ENCODE measurements at places on chromosomes 16 and 17.
A peak's percentile ranks its signal among the peaks of the same experiment; 100 is the strongest.

GRCh38 chr17:18039535-18040260, 490 bp downstream of the GID4 start:
- no peak for DNase-seq

GRCh38 chr17:66673668-66674276, 161.1 kb upstream of the CACNG5 start:
- peak; percentile 56 for DNase-seq

GRCh38 chr17:49494399-49494985, 601 bp upstream of the NGFR start:
- DNase-seq = no peak

DNA sequence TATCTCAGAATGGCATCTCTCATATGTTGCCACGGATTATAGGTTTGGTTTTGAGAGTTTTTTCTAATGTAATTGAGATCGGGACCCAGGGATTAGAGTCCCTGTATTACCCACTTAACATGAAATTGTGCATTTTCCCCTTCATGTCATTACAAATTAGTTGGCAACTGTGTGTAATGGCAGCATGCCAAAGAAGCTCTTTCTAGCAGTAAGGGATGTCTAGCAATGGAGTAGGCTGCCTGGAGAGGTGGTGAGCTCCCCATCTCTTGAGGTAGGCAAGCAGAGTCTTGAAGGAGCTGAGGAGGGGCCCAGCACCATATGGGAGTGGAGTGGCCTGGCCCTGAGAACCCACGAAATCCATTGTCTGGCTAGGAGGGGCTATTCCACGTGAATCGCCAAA, 10.0 kb upstream of the KATNB1 start:
- DNase-seq = no peak

DNA sequence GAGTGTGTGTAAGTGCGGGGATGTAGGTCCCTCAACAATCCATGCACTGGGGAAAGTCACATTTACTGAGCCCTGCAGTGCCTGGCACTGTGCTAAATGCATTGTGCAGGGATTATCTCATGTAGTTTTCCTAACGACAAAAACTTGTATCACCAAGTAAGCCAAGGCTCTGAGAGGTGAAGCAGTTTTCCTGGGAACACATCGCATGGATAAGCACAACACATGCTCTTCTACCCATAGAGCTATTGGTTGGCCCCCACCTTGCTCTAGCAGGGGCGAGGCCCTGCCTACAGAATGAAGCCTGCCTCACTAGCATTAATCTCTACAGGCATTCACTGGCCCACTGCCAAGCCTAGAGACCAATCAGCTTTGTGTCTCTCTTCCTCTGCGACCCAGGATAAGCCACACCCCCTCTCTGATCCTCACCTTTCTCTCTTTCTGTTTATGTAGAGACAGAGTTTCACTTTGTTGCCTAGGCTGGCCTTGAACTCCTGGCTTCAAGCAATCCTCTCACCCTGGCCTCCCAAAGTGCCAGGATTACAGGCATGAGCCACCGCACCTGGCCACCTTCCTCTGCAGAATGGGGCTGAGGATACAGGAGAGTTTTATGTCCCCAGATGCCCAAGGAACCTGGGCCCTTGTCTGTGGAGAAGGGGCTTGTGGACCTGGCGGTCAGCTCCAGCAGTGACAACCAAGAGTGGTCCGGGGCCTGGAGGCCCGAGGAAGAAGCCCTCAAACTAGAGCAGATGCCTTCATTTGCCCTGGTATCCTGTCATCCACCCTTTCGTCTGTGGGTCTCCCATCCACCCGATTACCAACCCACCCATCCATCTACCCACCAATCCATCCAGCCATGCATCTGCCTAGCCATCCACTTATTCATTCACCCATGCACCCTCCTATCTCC, 12.8 kb downstream of the CDH16 start:
- DNase-seq = peak; percentile 61

DNA sequence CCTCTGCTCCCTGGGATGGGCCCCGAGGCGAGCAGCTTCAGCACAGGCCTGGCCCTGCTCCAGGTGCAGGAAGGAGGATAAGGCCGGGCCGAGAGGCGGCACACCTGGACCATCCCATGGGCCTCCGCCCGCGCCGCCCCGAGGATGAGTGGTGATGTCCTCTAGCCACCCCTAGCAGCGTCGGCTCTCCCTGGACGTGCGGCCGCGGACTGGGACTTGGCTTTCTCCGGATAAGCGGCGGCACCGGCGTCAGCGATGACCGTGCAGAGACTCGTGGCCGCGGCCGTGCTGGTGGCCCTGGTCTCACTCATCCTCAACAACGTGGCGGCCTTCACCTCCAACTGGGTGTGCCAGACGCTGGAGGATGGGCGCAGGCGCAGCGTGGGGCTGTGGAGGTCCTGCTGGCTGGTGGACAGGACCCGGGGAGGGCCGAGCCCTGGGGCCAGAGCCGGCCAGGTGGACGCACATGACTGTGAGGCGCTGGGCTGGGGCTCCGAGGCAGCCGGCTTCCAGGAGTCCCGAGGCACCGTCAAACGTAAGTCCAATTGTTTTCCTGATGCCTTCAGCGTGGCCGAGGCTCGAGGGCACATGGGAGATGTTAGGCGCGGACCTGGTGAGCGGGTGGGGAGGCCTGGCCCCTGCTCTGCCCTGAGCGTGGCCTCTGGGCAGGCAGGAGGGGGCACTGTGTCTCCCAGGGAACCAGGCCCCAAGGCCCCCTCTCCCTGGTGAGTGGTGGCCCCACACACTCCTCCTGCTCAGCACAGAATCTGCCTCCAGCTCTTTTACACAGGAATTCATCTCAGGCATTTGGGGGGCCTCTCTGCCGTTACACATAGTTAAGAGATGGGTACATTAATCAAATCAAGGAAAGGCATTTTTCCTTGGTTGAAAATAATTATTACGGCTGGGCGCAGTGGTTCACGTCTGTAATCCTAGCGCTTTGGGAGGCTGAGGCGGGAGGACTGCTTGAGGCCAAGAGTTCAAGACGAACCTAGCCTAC, 855 bp downstream of the TMEM204 start:
- no peak for DNase-seq

GRCh38 chr16:66474750-66475199, 47.7 kb downstream of the BEAN1 start:
- no peak for DNase-seq

GRCh38 chr16:5060073-5060641, 5.6 kb downstream of the C16orf89 start:
- DNase-seq = no peak

DNA sequence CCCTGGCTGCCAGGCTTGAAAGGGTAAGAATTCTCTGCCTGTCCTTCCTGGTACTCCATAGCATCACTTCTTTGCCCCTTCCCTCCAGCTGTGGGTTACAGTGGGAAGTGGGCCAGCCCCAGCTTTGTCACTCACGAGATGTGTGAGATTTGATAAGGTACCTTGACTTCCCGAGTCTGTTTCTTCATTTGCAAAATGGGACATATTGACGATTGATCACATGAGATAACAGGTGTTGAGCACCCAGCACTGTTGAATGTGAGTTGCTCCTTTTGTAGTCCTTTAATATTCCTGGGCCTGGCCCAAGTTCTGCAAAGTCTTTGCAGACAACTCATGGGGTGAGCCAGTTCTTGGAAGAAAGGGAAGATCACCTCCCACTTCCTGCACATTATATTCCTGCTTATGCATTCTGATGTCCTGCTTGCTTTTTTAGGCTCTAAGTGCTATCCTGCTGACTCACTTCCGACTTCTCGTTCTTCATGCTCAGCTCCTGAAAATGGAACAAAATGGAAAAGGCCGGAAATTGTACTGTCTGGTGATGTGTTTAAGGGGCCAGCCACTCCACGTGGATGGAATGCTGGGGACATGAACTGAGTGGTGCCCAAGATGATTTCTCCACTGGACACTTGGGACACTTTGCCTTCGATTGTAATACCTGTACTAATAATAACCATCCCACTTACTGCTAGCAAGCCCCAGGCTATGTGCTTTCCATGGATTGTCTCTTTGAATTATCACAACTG, 8.3 kb upstream of the NLK start:
- DNase-seq = peak; percentile 88

GRCh38 chr17:72423286-72423589, 302.4 kb downstream of the SOX9 start:
- DNase-seq = no peak

GRCh38 chr17:17151541-17151940, 54.6 kb downstream of the PLD6 start:
- peak; percentile 57 for DNase-seq

DNA sequence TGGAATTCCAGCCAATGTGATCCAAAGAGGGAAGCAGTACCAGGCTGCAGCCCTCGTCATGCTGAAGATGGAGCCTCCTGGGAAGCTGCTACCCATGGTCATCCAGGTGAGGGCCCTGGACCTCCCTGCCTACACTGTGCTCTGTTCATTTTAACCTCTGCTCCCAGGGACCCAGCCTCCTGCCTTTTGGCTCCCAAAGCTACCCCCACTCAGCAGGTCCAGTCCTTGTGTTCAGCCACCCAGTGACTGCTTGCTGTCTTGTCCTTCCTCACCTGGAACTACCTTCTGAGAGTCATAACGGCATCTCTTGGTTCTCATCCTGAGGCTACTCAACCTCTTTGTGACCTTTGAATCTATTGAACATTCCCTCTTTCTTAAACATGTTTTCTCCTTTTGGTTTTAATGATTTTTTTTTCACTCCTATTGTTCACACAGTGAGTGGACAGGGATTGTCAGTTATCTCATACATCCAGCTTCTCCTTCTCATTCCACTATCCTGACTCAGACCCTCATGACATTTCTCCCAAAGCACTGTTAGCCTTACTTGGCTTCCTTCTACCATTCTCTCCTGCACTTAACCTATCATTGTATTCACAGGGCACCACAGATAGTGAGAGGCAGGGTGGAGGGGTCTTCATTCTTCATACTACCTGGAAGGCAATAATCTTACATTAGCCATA, 53.3 kb downstream of the GOSR1 start:
- DNase-seq = peak; percentile 18

Measured in bronchial epithelial cell (primary cell).